Activated naive CD4-positive, alpha-beta T cell treated with anti-CD3 and anti-CD28 coated beads, Interleukin-2, amount 50 U/mL, for 16 hours (primary cell): ENCODE measurements at places on chromosomes 3 and 15.

DNA sequence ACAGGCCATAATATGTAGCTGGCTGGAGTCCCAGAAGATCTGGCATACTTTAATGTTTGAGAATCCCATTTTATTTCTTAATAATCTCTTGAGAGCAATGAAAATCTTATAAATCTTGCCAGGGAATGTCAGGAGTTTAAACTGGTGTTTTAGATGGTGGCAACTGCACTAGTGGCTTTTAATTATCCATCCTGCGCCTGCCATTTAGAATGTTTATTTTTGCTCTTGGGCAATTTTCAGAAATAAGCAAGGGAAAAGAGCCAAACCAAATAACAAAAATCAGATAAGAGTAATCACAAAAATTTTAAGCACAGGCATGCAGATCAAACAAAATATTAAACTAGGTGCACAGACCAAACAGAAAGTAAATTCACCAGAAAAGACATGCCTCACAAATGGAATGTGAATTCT is 41.9 kb upstream of the UBP1 start:
- no peak for DNase-seq

DNA sequence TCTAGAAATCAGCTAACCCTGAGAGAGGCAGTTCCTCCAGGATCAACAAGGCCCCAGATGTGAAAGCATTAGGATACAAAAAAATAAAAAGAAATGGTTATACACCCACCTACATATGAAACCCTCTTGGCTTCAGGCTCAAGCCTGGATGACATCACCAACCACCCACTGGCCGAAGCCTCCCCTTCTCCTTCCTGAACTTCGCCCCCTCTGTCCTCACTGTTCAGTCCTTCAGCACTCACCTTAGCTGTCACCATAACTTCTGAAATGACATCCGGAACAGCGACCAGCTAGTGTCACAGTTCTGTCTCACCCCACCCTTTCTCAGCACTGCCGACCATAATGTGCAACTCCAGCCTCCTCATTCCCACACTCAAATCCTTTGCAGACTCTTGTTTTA is 98.7 kb downstream of the PLCH1 start:
- no peak for DNase-seq

DNA sequence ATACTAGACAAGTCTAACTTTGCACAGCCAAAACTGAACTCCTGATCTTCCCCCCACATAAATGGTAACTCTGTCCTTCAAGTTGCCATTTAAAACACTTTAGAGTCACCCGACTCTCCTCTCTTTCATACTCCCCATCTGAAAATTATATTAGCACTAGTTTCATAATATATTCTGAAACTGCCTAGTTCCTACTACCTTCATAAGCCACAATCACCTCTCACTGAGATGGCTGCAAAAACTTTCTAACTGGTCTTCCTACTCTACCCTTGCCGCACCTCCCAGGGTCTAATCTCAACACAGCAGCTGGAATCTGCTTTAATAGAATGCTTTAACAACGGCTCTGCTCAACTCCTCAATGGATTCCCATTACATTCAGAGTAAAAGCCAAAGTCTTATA is 55.0 kb downstream of the GLB1 start:
- DNase-seq, result no peak

GRCh38 chr15:62649793-62650420 is 392.6 kb upstream of the TPM1 start:
- DNase-seq, result no peak
